NCI-H1048 (cell line): ENCODE measurements at places on chromosomes 1 and 21.

- no peak for DNase-seq
These were observed 1.5 kb upstream of the PTP4A2 start for GRCh38 chr1:31939484-31940329.

DNA sequence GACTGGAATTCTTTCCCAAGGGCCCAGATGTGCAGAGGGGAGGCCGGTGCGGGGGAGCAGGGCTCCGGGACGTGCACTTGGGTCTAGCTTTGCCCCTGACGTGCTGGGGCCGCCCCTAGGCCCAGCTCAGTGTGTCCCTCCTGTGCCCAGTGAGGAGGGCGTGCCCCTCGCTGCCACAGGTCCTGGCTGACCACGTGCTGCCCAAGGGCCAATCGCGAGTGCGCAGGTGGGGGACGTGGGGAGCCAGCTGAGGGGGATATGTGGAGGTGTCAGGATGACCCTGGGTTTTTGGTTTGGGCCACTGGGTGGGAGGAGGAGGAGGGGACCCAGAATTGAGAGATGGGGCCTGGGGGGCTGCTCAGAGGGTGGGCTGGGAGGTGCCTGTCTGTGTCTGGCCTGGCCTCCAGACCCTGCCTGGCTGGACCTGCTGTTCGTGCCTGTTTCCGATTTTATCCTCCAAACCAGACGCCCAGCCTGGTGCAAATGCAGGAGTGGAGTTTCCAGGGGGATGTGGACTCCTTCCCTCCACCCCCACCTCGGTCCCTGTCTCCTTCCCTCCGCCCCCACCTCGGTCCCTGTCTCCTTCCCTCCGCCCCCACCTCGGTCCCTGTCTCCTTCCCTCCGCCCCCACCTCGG lies 6.1 kb upstream of the RNF223 start:
- no peak for DNase-seq

- DNase-seq = no peak
These were observed 7.5 kb downstream of the C1orf198 start for GRCh38 chr1:230860617-230861384.

GRCh38 chr1:23459338-23459757 lies 24.6 kb downstream of the ASAP3 start:
- no peak for DNase-seq

GRCh38 chr1:229900220-229900619 lies 166.8 kb upstream of the GALNT2 start:
- DNase-seq = no peak

GRCh38 chr1:212858461-212859265 lies 588 bp downstream of the FLVCR1 start:
- no peak for DNase-seq
